ENCODE measurements at places on chromosomes 6 and 20.

DNA sequence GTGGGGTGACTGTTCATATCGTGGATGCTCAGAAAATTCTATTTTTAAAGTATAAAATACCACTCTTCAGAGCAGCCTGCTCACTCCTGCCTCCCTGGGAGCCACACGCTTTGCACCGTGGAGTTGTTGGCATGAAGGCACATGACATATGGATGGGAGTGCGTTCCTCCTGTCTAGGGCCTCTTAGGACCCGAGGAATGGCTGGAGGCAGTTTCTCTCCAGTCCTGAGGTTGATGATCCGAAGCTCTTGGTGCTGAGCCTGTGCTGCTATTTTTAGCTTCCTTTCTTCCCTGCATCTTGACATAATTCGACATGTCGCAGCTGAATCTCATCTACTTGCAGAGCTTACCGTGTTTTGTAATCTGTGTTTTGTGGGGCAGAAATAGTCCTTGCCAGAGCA lies 73.9 kb downstream of the PHACTR3 start:
- no peak for DNase-seq

- DNase-seq: peak; percentile 14
Observed at GRCh38 chr6:6758915-6759654, 170.6 kb downstream of the LY86 start.

GRCh38 chr6:63923139-63923739 lies 287.6 kb downstream of the PHF3 start:
- no peak for DNase-seq

DNA sequence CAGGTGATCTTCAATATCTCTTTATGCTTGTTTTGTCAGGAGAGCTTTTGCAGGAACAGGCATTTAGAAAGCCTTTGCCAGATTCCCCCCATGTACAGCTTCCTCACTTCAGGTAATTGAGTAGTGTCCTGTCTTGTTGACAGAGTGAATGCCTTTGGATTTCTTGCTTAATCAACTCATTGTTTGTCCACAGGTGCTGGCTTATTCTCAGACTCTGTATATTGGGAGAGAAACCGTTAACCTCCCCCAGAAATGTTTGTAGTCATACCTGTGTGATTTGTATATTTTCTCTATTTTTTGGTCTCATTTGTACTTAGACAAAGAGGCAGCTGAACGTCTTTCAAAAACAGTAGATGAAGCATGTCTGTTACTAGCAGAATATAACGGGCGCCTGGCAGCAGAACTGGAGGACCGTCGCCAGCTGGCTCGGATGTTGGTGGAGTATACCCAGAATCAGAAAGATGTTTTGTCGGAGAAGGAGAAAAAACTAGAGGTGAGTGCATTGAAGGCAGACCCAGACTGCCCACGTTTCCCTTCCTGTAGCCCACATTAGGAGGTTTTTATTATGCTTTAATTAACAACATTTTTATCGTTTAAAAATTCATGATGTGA lies 32.3 kb downstream of the RPRD1B start:
- no peak for DNase-seq

DNA sequence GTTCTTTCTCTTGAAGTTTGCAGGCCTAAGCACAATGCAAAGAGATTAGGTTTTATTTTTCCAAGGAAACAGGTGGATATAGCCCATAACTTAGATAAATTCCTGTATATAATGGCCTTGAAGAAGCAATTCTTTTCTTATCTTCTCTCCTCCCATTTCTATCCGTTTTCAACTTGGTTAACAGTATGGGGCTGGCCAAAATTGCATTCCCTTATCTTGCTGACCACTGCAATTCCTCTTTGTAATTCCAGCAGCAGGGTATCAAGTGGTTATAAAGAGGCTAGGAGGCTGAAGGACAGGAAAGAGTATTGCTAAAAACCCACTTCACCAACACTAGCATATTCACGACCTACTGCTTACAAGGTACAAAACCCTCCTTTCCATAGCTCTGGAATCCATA lies 643.5 kb upstream of the ID4 start:
- no peak for DNase-seq

GRCh38 chr20:689348-689747 lies 13.7 kb upstream of the SCRT2 start:
- DNase-seq: no peak

- DNase-seq: no peak
Observed at GRCh38 chr6:150730801-150731457, 131.2 kb downstream of the PLEKHG1 start.
